Fibroblast of skin of abdomen (primary cell): ENCODE measurements at places on chromosomes 3 and 15.

DNA sequence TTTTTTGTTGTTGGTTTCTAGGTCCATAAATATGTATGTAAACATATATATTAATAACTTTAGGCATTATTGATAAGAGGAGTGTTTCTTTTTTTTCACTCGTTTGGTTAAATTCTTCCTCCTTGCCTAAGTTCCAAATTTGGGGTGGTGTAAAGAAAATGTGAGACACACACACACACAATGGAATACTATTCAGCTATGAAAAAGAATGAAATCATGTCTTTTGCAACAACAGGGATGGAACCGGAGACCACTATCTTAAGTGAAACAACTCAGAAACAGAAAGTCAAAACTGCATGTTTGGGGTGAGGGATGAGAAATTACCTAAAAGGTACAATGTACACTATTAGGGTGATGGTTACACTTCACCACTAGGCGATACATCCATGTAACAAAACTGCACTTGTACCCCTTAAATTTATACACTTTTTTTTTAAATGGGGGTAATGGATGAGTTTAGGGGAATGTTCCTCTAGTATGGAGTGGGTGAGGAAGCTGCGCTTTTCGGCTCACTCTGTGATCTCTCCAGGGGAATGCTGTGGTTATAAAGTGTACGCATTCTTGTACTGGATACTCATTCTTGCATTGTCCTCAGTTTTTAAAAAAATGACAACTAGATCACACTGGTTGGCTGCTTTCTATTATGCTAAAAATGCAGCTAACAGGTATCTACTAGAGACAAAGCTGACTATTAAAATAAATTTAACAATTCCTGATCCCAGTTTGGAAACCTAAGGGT is 50.8 kb upstream of the PPARG start:
- peak; percentile 58 for DNase-seq

DNA sequence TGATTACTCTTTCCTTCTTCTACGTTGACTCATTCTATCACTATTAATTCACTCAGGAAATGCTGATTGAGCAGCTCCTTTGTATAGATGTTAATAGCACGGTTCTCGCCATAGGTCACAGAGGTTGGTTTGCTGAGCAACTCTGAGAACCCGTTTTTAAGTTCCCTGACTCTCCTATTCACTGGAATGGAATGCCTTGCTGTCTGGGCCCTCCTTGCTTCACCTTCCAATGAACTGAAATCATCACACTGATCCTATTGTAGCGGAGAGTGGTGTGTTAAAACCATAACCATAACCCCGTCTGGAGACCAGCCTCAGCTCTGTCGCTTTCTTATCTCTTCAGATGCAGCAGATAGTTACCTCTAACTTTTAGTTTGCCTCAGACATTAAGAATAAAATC is 323.6 kb downstream of the GABRB3 start:
- DNase-seq: peak; percentile 25

DNA sequence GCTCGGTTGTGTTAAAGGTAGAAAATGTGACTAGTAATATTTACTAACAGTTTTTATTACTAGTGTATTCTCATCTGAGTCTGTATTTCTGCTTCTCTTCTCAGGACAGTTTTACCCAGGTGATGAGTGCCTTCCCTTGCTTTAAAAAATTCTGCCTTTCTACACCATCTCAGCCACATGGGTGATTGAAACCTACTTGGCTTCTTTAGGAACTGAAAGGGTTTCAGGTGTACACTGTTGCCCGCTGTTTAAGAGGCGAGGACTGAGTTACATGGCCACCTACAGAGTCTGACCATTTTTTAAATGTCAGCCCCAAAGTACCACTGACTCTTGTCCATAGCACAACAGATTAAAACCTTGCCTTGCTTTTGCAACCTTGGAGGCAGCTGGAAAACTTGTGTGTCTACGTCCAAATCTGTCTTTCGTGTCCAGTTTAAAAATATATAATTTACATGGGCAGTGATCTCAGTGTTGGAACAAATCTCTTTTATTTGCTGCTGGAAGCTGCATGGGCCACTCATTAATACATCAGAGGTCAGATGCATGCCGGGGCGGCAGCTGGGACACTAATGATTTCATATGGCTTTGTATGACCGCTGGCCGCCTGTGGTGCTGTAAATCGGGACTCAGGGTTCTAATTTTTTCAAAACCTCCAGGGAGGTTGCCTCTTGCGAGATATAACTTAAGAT is 44.6 kb downstream of the TRIM71 start:
- DNase-seq: no peak

- peak; percentile 76 for DNase-seq
These were observed at the start of gene PLSCR4 for GRCh38 chr3:146250449-146251382. Gene PLSCR4 (minus strand): TSS chr3:146251105. CDS start chr3:146222071, 29,034 bp downstream.

DNA sequence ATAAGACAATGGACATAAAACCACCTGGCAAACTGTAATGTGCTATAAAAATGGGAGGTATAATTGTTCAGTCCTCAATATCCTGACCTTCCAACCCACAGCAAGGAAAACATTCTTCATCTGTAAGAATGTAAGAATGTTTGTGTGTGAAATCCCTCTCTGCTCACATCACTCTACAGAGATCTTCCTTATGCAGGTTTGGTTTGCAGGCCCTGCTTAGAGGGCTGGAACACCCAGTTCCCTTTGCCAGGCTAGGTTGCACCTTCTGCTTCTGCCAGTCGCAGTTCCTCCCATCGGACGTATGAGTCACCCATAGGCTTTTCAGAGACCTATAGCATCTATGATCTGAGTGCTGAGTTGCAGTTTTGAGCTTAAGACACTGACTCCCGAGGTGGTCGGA is 24.1 kb upstream of the MINAR1 start:
- no peak for DNase-seq

GRCh38 chr15:78750566-78750965 is 60.7 kb downstream of the ADAMTS7 start:
- DNase-seq: no peak

DNA sequence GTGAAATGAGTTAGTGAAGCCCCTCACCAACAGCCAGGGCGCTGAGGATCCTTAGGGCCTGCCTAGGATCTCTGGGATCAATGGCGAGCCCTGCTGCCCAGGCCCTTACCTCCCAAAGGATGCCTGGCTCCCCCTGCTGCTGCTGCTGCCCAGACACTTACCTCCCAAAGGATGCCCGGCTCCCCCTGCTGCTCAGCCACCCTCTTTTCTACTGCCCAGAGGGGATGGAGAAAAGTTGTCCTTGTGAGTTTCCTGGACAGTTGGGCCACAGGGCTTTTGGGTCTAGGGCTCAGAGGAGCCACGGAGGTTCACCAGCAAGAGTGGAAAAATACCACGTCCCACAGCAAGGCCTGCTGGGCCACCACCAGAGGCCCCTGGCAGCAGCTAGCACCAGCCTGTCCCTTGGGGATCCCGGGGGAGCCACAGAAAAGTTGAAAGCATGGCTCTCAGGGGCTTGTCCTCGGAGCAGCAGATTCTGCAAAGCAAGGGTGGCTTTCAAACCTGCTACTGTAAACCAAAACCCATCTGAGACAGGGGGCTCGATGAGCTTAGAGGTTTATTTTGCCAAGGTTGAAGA is 59.4 kb downstream of the SLC6A6 start:
- peak; percentile 69 for DNase-seq

GRCh38 chr3:124760601-124761000 is 30.3 kb downstream of the UMPS start:
- DNase-seq: peak; percentile 71

GRCh38 chr3:10292505-10293419 is at the start of gene GHRL:
Gene GHRL (minus strand): TSS chr3:10292947. CDS start chr3:10290180, 2,767 bp downstream.
- no peak for DNase-seq

- DNase-seq: peak; percentile 50
These were observed 13.0 kb upstream of the CSK start for GRCh38 chr15:74768771-74769342.

- DNase-seq: peak; percentile 13
These were observed 8.4 kb downstream of the ST6GAL1 start for GRCh38 chr3:186938716-186939115.

DNA sequence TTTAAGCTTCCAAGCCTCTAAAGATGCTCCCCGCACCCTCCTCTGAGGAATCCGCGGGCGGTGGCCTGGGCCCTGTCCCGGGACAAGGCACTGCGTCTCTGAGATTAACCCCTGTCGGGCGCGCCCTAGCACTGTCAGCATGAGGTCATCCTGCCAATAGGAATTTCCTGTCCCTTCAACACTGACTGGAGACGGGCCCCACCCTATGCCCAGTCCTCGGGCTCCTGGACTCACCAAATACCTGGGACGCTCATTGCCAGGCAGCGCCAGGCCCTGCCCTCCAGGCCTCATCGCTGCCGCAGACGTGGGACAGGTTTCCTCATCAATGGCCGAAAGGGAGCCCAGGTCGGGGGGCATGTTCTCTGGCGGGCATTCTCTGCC is 67.6 kb upstream of the SH3GL3 start:
- DNase-seq: no peak

DNA sequence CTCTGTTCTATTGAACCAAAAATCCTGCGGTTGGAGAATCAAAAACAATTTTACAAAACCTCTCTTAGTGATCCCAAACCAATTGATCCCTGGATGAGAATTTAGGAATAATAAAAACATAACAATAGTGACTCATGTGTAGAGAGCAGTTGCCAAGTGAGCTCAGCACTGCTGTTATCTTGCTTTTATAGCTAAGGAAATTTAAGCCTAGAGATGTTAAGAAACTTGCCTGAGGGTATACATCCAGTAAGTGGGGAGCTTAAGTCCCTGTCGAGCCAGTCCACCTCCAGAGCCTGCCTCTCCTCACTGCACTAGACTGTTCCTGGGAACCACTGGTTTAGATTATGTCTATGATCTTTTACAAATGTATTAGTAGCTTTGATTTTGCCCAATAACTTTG is 358.4 kb upstream of the LMCD1 start:
- DNase-seq: no peak

- DNase-seq: peak; percentile 66
These were observed 297.4 kb upstream of the EPHA3 start for GRCh38 chr3:88809993-88810392.

GRCh38 chr3:197242784-197243432 is 55.5 kb downstream of the DLG1 start:
- DNase-seq: no peak

DNA sequence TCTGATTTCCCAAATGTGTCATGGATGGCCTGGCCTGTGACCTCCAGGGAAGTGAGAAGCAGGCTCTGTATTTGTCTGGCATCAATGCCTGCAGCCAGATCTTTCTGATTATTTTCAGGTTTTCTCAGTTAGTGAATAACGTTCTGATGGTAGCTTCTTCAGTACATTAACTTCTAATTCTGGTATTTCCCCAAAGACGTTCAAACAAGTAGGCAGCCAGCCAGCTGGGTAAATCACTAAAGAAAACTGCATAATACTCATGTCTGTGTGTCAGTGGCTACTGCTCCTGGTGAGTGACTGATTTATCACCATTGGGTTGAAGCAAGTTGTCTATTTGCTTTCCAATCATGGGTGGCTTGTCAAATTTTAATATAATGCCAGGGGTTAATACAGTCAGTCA is 162.6 kb upstream of the PFN2 start:
- peak; percentile 77 for DNase-seq

GRCh38 chr3:68239542-68239941 is 585.1 kb upstream of the SUCLG2 start:
- no peak for DNase-seq

DNA sequence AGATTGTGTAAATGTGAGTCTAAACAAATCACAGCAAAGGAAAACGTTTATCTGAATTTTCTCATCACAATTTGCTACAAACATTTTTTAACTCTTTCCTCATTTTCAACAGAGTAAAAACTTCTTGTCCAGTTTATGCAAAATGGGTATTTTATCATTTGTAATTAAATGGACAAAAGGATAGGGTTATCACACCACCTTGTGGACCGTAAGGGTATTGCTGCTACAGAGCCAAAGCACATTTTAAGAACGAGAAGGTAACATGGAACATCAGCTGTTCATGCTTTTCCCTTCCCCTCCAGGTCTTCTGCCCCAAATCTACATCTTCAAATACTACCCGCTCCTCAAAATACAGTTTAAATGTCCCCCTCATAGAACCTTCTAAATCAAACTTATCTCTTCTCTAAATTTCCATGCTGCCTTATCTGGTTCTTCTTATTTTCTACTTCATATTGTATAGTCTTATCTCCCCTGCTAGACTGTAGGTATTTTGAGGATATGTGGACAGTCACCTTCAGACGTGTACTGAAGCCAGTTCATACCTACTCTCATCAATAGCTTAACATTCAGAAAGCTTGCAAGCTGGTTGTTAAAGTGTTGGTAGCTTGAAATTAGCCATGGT is 12.8 kb upstream of the SETMAR start:
- peak; percentile 31 for DNase-seq

GRCh38 chr3:127835993-127836882 is 13.9 kb upstream of the MGLL start:
- DNase-seq: no peak

- DNase-seq: peak; percentile 80
These were observed 196.2 kb upstream of the MRPL3 start for GRCh38 chr3:131699001-131699400.

GRCh38 chr15:69086427-69087204 is 72.1 kb downstream of the NOX5 start:
- no peak for DNase-seq

GRCh38 chr15:33994005-33994615 is 25.8 kb downstream of the CHRM5 start:
- peak; percentile 30 for DNase-seq

DNA sequence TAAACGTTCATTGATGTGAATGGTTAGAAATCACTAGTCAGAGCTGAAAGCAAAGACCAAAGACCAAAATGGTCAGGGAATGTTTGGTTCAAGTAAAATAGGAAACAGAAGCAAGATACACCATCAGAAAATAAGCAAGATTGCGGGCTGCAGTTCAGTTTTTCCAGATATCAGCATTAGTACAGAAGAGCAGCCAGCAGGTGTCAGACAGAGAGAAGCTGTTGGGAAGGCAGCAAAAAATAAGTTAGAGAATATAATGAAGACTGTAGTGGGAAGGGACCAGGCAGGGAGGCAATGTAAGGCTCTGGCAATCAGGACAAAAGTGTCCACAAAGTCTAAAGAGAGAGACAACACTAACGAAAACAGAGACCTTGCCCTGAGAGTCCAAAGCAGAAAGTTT is 639.4 kb upstream of the NAALADL2 start:
- DNase-seq: peak; percentile 4

- DNase-seq: no peak
These were observed 336.5 kb downstream of the MAGI1 start for GRCh38 chr3:65702202-65702601.

- peak; percentile 25 for DNase-seq
These were observed 45.0 kb downstream of the THBS1 start for GRCh38 chr15:39625856-39626255.

GRCh38 chr3:66443118-66443803 is 57.6 kb downstream of the LRIG1 start:
- no peak for DNase-seq

GRCh38 chr3:64267721-64268604 is 42.7 kb upstream of the PRICKLE2 start:
- DNase-seq: peak; percentile 81
